ENCODE measurements at places on chromosomes 16 and 17.

DNA sequence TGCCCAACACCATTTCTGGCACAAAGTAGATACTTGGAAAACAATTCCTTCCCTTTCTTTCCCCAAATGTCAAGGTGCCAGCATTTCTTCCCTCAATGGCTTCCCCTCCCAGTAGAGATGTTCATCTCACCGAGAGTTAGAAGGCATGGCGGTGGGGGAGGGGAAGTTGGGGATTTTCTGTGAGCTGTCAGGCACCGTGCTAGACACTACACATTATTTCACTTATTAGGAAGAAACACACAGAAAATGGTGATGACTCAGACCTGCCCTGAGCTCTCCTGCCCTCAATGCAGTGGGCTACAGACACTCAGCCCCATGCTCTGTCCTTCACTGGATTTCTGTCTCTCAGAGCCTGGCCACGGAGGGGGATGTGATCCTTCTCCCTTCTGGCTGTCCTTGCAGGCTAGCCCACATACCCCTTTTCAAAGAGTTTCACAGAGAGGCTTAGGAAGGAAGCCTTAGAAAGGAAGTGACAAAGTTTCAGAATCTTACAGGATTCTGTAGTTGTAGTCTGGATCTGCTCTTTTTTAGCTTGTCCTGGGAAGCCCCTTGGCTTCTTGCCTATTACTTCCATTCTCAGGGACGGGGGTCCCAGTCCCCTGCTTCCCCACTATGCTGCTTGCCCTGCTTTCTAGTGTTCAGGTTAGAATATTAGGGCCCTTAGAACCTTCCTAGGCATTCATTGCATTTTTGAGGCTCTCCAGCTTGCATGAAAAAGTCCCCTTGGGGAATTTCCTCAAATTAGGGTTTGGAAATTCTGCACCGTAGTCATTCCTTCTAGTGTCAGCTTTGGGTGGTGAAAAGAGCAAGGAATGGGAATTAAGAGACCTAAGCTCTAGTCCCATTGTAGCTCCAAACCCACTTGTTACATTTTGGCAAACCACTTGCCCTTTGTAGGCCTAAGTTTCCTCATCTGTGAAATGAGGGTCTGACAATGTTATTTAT lies 12.2 kb upstream of the CCL5 start:
- no peak for DNase-seq

- DNase-seq: no peak
These were observed 25.6 kb downstream of the ATP6V0A1 start for GRCh38 chr17:42484304-42484703.

DNA sequence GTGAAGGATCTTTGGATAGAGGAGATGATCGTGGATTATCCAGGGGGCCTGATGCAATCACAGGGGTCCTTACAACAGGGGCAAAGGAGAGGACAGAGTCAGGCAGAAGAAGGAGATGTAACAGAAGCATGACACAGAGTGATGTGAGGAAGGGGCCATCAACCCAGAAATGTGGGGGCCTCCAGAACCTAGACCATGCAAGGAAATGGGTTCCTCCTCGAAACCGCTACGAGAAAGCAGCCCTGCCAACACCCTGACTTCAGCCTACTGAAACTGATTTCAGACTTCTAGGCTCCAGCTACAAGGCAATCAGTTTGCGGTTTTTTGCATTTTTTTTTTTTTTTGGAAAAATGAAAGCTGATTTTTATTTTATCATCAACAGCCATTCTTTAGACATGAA lies 34.0 kb downstream of the ZFHX3 start:
- DNase-seq: no peak

- no peak for DNase-seq
These were observed 29.8 kb downstream of the ITGAE start for GRCh38 chr17:3771140-3771539.

GRCh38 chr16:89565256-89565505 lies 4.7 kb downstream of the RPL13 start:
- DNase-seq: peak; percentile 78

DNA sequence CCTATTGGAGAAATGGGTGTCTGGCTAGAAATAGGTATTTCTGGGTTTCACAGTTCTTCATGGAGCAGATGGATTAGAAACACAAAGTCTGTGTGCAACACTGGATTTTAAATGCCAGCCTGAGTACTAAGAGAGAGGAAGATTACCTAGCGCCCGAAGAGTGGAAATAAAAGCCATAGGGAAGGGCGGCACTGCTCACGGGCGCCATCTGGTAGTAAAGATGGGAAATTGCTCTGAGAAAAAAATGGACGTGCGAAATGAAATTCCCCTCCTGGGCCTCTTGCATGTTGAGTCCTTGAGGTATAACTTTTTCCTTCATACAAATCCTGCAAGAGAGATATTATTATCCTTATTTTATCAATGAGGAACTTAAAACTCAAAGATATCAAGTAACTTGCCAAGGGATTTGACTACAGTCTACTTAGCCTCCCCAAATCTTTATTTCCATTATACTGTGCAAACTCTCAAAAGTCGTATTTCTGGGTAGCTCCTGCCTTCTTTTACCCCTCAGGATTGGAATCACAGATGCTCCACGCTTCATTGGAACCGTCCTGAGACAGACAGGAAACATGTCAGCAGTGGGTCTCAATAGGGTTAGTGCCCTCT lies 72.8 kb downstream of the MMD start:
- peak; percentile 68 for DNase-seq

DNA sequence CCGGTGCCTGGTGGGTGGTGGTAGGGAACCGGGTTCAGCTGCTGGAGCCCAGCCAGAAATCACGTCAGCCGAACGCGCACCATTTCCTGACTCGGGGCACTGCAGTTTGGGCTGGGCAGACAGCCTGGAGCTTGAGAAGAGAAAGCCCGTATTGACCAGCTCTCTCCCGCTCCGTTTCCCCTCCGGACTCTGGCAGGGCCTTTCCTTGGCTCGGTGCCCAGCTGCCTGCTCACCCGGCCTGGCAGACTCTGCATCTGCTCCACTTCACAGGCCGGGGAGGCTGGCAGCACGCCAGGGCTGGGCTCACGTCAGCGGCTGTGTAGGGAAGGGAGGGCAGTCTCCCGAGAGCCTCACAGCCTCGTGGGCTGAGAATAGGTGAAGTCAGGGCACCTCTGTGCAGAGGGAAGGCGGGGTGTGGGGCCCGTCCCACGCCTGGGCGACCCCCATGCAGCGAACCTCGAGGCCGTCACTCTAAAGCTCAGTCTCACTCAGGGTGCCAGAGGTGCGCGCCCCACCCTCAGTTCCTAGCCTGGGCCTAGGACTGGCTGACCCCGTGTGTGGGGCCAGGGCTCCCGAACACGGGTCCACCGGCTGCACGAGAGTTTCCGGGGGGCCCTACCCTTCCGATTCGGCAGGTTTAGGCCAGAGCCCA lies 59.1 kb downstream of the OR1D5 start:
- DNase-seq: peak; percentile 99

DNA sequence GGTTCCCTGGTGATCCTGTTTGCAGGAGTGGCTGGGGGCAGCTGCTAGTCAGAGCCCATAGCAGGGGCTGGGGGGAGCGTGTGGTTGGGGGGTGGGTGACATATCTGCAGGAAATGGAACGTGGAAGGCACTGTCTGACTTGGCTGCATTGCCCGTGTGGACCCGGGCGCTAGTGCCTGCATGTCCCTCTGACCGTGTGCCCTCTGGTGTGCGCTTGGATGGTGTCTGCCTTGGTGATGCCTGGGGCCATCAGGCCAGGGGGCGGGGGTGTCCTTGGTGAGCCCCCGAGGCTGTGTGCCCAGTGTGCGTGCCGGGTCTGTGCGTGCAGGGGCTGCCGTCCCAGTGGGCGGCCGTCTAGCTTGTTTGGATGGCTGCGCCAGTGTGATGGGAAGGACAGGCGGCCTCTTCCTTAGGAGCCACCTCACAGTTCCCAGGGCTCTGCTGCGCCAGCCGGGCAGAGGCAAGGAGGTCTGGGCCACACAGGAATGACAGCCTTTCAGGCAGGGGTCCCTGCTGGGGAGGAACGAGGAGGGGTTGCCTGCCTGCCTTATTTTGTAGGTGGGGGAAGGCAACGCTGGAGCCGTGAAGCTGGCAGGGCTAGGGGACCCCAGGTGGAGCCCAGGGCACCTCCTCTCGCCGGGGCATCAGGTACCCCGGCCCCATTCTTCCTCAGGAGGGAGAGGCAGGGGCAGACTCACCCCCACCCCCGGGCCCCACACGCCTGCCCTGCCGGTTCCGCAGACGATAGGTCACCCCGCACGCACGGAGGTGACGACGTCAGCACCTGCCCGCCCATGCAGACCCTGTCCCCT lies 693 bp downstream of the NDRG4 start:
- peak; percentile 68 for DNase-seq

DNA sequence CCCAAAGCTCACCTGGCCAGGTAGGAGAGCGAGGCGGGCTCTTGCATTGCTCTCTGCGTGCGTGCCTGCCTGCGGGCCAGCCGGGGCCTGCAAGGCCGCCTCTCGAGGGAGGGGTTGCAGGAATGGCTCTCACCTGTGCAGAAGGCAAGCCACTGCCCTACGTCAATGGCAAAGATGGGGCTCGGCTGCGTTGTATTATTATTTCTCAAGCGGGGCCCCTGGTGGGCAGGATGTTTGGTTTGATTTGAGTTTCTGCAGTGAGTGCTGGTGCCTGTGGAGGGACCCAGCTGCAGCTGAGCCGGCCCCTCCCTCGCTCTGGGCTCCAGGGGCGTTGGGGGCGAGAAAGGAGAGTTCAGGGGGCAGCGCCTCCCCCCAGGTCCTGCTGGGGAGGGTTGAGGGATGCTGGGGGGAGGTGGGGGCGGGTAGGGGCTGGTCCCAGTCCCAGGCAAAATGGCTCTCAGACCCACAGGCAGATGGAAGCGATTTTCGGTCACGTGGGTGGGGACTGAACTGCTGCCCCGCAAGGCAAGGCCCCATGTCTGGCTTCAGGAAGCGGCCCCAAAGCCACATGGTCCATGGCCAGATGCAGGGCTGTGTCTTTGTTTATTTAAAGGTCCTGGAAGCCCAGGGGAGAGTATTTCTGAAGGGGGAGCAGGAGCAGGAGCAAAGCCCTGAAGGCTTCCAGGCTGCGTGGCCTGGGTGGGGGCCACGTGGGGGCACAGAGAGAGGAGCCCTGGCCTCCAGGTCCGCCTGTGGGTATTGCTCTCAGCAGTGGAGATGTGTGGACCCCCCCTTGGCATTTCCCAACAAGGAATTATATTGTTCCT lies 338.8 kb downstream of the SEC14L1 start:
- no peak for DNase-seq

DNA sequence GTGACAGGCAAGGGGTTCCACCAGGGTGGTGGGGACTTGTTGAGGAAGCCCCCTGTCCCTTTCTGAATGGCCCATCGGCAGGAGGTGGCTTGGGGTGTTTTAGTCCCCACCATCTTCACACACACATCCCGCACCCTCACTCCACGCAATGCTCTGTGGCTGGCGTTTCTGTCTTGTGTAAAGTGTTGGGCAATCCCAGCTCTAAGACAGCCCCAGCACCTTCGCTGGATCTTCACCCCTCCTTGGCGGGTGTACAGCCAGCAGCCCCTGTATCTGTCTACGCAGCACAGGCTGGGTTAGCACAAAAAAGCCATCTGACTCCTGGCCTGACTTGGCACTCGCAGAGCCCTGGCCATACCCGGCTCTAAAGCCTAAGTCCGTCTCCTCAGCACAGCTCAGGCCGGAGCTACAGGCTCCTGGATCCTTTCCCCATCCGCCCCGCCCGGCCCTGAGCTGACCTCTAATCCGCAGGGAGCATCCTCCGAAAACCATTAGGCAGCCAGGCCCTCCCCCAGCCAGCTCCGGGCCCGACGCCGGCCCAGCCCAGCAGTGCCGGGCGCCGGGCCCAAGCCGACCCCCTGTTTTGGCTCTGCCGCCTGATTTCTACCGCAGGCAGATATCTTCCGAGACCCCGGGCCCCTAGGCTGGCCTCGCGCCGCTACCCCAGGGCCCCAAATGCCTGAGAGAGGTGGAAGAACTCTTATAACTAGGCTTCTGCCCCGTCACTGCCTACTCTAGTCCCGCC lies 42.4 kb upstream of the TAC4 start:
- DNase-seq: no peak

- peak; percentile 92 for DNase-seq
These were observed 200.6 kb upstream of the CIBAR2 start for GRCh38 chr16:85312642-85313525.

DNA sequence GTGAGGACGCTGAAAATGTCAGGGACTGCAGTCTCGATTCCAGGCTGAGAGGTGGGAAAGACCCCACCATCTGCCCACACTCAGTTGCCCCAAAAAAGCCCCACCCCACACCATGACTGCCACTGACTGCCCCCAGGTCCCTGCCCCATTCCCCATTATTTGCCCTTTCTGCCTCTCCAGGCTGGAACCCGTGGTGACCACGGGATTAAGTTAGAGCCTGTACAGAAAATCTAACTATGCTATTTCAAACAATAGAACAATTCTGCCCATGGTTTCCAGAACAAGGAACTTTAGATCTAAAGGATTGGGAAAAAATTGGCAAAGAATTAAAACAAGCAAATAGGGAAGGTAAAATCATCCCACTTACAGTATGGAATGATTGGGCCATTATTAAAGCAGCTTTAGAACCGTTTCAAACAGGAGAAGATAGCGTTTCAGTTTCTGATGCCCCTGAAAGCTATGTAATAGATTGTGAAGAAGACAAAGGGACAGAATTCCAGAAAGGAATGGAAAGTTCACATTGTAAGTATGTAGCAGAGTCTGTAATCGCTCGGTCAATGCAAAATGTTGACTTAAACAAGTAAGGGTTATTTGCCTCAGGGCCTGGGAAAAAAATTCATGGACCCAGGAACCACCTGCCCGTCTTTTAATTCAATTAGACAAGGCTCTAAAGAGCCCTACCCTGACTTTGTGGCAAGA lies 14.4 kb downstream of the FLYWCH1 start:
- DNase-seq: no peak

GRCh38 chr16:76235025-76235424 lies 42.2 kb upstream of the CNTNAP4 start:
- DNase-seq: no peak

GRCh38 chr17:79548116-79548515 lies 62.7 kb downstream of the RBFOX3 start:
- DNase-seq: no peak

GRCh38 chr17:55224746-55225145 lies 40.0 kb upstream of the HLF start:
- DNase-seq: no peak

- DNase-seq: no peak
These were observed 23.7 kb downstream of the CCL4 start for GRCh38 chr17:36127199-36127893.

DNA sequence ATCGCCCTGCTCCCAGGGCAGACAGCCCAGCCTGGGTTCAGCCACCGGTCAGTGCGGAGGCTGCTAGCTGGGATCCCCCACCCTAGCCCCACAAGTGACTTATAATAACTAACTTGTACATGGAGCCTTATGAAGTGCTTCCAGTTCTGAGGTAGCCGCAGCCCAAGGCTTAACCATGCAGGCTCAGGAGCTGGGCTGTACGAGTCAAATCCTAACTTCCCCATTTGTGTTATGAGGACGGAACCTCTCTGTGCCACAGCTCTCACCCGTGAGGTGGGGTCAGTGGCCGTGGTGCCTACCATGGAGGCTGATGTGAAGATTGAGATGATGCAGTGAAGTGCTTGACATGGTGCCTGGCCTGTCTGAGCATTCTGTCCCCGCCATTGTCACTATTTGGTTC lies 27.8 kb upstream of the GOSR2 start:
- no peak for DNase-seq

Data from DMS53 (cell line).